Ovary (tissue), 10 donors: ENCODE measurements at places on chromosomes 1 and 21. TPM values are rescaled to one million over a fixed set of nuclear protein-coding genes. Genes with fewer than 3 reads are reported as not detected.

The GUCA2A gene
- not detected for total RNA-seq

The BATF3 gene
- total RNA-seq, result 2.3 TPM

The PROX1 gene
- 18.8 TPM for total RNA-seq

GRCh38 chr1:24932725-24933294 is 2.7 kb upstream of the RUNX3 start:
- no peak overlapping the region for H3K4me3 ChIP-seq
- H3K4me1 ChIP-seq, result no peaks in the 10 kb centered on the region
- H3K36me3 ChIP-seq, result no peaks in the 10 kb centered on the region
- no peak for DNase-seq
- no peaks in the 10 kb centered on the region for H3K27me3 ChIP-seq
- no peak overlapping the region for H3K27ac ChIP-seq

GRCh38 chr1:48943826-48944225 is 167.1 kb upstream of the BEND5 start:
- no peak for DNase-seq
- no peaks in the 10 kb centered on the region for H3K36me3 ChIP-seq
- no peak overlapping the region for H3K4me3 ChIP-seq
- H3K27ac ChIP-seq, result no peak overlapping the region

DNA sequence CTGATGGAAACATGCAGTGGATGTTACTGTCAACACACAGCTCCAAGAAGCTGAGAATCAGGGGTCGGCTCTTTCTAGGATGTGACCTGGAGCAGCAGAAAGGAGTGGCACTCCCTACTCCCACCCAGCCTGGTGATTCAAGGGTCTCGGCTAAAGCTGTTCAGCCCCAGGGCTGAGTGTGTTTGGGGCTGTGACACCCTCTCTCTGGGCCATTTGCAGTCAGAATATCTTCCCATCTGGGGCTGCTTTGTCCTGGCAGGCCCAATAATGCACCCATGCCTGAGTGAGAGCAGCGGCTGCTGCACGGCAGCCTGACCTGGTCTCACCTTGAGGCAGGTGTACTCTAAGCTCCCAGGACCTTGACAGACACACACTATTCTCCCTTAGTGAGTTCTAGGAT is 52.5 kb upstream of the AJAP1 start:
- no peak overlapping the region for H3K4me3 ChIP-seq
- no peaks in the 10 kb centered on the region for H3K36me3 ChIP-seq
- H3K27ac ChIP-seq, result no peak overlapping the region
- H3K27me3 ChIP-seq, result no peaks in the 10 kb centered on the region

- H3K4me1 ChIP-seq, result no peaks in the 10 kb centered on the region
- H3K36me3 ChIP-seq, result no peaks in the 10 kb centered on the region
- H3K27me3 ChIP-seq, result no peaks in the 10 kb centered on the region
- H3K4me3 ChIP-seq, result no peak overlapping the region
These were observed 13.4 kb downstream of the CATSPER4 start for GRCh38 chr1:26203642-26204318.

DNA sequence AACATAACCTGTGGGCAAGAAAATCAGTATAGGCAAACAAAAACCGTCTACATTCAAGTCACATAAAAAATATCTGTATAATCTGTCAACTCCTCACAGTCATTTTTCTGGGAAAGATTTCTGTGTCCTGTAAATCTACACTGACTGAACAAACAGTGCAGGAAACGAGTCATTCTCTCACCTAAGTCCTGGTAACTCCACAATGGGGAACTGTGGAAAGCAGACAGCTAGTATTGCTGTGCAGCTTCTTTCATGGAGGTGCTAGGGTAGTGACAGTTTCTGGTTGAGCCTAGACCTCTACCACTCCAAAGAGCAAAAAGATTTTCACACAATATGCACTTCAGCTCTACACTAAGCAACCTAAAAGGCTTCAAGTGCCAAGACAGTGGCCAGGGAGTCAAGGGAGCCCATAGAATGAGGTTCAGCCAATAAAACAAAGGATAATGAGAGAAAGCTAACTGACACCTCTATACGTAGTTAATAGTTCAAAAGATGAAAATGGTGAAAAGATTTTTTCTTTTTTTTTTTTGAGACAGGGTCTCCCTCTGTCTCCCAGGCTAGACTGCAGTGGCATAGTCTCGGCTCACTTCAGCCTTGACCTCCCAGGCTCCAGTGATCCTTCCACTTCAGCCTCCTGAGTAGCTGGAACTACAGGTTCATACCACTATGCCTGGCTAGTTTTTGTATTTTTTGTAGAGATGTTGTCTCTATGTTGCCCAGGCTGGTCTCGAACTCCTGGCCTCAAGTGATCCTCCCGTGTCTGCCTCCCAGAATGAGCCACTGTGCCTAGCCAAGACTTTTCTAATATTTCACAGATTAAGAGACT is 5.5 kb downstream of the PTP4A2 start:
- no peak overlapping the region for H3K4me3 ChIP-seq
- H3K36me3 ChIP-seq, result no peaks in the 10 kb centered on the region
- no peaks in the 10 kb centered on the region for H3K27me3 ChIP-seq
- no peak overlapping the region for H3K27ac ChIP-seq

GRCh38 chr1:81801651-81802456 is 1.1 kb downstream of the ADGRL2 start:
- no peaks in the 10 kb centered on the region for H3K4me1 ChIP-seq
- H3K27me3 ChIP-seq, result no peaks in the 10 kb centered on the region
- no peaks in the 10 kb centered on the region for H3K36me3 ChIP-seq
- H3K4me3 ChIP-seq, result peak overlapping the region; percentile 49
- H3K27ac ChIP-seq, result peak overlapping the region; percentile 92

DNA sequence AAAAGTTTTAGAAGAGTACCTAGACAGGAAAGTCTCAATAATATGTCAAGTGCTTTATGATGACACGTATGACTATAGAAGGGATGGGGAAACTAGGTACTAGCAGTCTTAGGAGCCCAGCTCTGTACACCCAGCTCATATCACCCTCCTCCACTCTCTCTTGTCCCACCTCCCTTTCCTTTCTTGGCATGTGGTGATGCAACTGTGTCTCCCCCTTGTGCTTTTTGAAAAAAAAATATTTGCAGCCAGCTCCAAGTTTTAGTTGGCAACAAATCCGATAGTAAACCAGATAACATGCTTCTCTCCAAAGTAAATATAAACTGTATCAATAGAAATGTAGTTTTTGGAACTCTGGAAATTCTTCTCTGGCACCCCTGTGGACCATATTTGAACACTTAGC is 280.7 kb downstream of the PDE4B start:
- no peaks in the 10 kb centered on the region for H3K27me3 ChIP-seq
- no peak overlapping the region for H3K27ac ChIP-seq
- no peaks in the 10 kb centered on the region for H3K36me3 ChIP-seq
- H3K4me1 ChIP-seq, result no peaks in the 10 kb centered on the region

- no peaks in the 10 kb centered on the region for H3K4me1 ChIP-seq
- H3K36me3 ChIP-seq, result no peaks in the 10 kb centered on the region
- no peak overlapping the region for H3K4me3 ChIP-seq
- H3K27ac ChIP-seq, result no peak overlapping the region
- H3K27me3 ChIP-seq, result no peaks in the 10 kb centered on the region
These were observed 1021.6 kb downstream of the NCAM2 start for GRCh38 chr21:22019766-22020165.
